ENCODE measurements at places on chromosomes 5 and 9. TPM values are rescaled to one million over a fixed set of nuclear protein-coding genes. Genes with fewer than 3 reads are reported as not detected.
A peak's percentile ranks its signal among the peaks of the same experiment; 100 is the strongest.

- H3K4me3 ChIP-seq, result no peak overlapping the region
- DNase-seq, result peak; percentile 15
- H3K27ac ChIP-seq, result no peak overlapping the region
- H3K36me3 ChIP-seq, result no peaks in the 10 kb centered on the region
- H3K4me1 ChIP-seq, result no peaks in the 10 kb centered on the region
These were observed 320.2 kb upstream of the NREP start for GRCh38 chr5:112077180-112077579.

The JAKMIP2 gene
- 1.3 TPM for total RNA-seq

DNA sequence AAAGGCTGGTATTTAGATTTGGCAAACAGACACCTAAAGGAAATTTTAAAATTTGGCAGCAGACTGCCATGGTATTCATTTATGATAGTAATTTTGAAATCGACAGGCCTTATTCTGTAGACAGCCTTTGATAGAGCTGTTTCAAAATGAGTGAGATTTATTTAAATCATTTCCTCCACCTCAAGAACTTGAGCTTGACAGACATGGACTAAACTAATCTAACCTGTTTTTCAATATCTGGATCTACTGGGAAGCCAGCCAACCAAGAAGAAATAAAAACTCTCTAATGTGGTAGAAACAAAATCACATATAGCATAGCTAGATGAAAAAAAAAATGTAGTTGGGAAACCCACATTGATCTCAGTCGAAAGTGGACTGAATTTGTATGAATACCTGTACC is 56.9 kb upstream of the RASA1 start:
- no peak overlapping the region for H3K4me3 ChIP-seq
- H3K27ac ChIP-seq, result no peak overlapping the region
- H3K36me3 ChIP-seq, result no peaks in the 10 kb centered on the region
- H3K27me3 ChIP-seq, result no peaks in the 10 kb centered on the region
- no peak for DNase-seq

GRCh38 chr5:31221001-31221400 is 27.5 kb downstream of the CDH6 start:
- H3K4me1 ChIP-seq, result no peaks in the 10 kb centered on the region
- no peaks in the 10 kb centered on the region for H3K36me3 ChIP-seq
- no peak overlapping the region for H3K4me3 ChIP-seq
- no peak for DNase-seq

GRCh38 chr9:114002271-114002985 is 75.7 kb downstream of the AMBP start:
- H3K36me3 ChIP-seq, result peaks cover 10% of the 10 kb centered on the region
- no peaks in the 10 kb centered on the region for H3K27me3 ChIP-seq
- H3K4me3 ChIP-seq, result no peak overlapping the region

DNA sequence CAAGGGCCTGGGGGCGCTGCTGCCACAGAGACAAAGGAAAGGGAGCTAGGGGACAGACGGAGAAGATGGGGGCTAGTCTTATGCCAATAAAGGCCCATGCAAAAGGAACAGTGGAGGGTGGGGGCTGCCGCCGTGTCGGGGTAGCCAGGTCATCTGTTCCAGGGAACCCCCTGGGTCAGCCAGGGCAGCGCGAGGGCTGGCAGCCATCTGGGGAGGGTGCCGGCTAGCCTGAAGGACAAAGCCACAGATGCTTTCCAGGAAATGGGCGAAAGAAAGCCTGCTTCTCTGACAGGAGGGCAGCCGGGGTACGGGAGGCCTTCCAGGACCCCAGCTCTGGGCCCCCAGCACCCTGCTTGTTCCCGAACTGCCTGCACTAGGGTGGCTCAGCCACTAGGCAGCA is 1.6 kb upstream of the CARD9 start:
- no peak for DNase-seq
- H3K4me1 ChIP-seq, result peaks cover 18% of the 10 kb centered on the region
- peaks cover 11% of the 10 kb centered on the region for H3K36me3 ChIP-seq
- H3K27me3 ChIP-seq, result no peaks in the 10 kb centered on the region
- no peak overlapping the region for H3K4me3 ChIP-seq
- no peak overlapping the region for H3K27ac ChIP-seq

GRCh38 chr5:131019111-131019510 is 145.9 kb downstream of the HINT1 start:
- H3K27ac ChIP-seq, result no peak overlapping the region
- H3K36me3 ChIP-seq, result no peaks in the 10 kb centered on the region
- H3K4me3 ChIP-seq, result no peak overlapping the region
- H3K4me1 ChIP-seq, result no peaks in the 10 kb centered on the region
- no peaks in the 10 kb centered on the region for H3K27me3 ChIP-seq

The IFNB1 gene
- 0.17 TPM for total RNA-seq

The FLT4 gene
- 0.17 TPM for total RNA-seq

Data from fibroblast of lung (primary cell).